ENCODE measurements at places on chromosomes 16 and 17.

DNA sequence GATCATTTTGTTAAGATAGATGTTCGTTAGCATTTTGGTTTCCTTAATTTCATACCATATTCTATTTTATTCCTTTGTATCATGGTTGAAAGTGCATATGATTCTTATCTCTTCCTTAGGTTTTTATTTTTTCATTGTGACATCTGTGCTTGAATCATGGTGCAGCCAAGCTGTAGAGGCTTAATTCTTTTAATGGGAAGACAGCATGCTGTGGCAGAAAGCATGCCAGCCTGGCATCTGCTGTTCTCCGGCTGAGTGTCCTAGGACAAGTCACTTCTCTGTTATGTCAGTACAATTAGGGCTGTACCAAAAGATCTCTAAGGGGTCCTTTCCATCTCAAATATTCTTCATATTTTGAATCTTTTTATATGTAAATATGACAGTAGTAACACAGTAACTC lies 68.5 kb upstream of the PMFBP1 start:
- DNase-seq: no peak

DNA sequence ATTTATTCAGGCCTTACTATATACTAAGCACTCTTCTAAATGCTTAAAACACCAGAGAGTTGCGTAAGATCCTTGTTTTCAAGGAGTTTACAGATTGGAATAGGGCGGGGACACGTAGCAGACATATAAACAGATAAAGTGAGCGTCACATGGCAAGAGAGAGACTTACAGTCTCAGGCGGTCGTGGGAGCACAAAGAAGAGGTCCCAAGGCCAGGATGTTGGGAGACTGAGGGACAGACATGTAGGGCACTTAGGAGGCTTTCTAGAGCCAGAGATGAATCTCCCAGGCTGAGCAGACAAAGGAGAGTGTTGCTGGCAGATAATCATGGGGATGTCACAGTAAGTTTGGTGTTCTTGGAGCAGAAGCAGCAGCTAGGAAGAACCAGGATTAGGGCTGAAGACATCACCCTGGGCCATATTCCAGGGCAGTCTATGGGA lies 119.1 kb upstream of the ANKFN1 start:
- no peak for DNase-seq

DNA sequence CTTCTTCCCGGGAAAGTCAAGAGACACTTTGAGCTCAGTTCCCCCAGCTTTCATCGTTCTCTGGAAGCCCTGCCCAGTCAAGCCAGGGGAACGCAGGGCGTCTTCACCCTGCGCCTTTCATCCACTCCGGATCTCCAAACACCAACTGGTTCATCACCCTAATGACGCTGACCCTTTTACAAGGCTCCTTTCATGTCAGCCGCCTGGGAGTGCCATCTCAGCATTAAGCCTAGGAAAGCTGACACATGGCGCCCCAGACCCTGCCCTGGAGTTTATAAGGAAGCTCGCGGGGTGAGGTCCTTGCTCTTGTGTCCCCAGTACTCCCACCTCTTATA lies 594 bp upstream of the DNAJC7 start:
- DNase-seq: no peak

DNA sequence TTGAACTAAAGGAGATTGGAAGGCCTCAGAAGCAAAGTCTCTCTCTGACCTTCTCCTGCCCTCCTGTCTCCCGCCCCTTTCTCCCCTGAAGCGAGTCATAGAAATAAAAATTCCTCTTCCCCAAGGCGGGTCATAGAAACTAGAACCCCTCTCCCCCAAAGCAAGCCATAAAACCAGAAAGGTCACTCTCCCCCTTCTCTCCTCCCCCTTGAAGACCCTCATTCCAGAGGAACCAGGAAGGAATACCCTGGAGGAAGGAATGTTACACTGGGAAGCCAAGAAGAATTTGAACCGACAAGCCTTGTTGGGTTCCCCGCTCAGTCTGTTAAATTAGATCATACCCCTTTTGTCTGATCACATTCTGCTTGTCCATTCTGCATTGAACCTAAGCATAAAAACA lies 2.7 kb upstream of the GJC1 start:
- no peak for DNase-seq

Data from occipital lobe (tissue), 3 donors.